ENCODE measurements at places on chromosomes 16 and 17.
A peak's percentile ranks its signal among the peaks of the same experiment; 100 is the strongest.

DNA sequence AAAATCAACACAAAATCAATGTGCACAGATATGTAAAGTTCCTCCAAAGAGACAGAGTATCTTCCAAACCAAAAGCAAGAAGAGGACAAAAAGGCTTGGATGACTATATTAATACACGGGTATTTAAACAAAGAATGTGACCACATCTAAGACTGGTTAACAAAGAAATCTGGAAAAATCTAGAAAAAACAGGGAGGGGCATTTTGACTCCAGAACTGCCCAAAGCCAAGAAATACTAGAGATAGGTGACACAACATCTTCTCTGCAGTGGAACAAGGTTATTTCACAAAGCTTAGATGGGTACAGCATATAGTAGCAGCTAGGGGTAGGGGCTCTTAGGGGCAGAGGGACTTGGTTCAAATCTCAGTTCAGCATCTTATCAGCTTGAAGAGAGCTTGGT, 10.3 kb downstream of the RFFL start:
- DNase-seq: no peak

- DNase-seq: peak; percentile 39
Measured at GRCh38 chr17:39002991-39003715, 36.0 kb upstream of the FBXO47 start.

DNA sequence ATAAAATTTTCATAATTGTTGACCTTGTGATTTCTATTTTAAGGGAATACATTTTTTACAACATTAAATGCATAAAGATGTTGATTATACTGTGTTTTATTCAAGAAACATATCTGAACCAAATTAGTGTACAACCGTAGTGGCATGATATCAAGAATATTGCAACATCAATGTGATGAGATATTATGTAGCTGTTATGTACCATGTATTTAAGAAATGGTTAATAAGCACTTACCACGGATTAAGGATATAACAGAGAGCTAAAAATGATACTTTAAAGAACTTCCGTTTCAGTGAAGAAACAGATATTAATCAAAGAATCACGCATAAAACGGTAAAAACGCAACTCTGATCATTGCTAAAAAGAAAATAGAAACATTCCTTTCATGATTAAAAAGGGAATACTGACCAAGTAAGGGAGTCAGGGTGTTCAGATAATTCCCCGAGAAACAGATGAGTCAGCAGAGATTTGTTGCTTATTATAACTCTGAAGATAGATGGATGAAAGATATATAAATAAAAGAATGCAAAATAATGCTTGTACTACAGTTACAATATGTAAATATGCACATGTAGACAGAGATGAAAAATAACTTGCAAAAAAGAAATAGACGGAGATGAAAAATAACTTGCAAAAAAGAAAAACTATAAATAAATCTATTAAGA, 281.9 kb upstream of the MAF start:
- no peak for DNase-seq

DNA sequence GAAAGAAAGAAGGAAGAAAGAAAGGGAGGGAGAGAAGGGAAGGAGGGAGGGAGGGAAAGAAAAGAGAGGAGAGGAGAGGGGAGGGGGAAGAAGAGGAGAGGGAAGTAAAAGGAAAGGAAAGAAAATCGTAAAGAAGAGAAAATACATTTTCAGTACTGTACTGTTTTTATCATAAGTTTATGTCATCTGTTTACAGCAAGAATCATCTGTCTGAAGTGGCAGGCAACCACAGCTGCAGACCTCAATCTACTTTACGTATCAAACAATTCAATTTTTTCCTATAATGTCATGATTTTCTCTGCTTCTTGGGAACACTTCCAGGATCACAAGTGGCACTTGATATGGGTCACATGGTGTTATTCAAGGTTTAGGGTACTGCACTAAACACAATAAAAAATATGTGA, 58.3 kb downstream of the USP32 start:
- no peak for DNase-seq

DNA sequence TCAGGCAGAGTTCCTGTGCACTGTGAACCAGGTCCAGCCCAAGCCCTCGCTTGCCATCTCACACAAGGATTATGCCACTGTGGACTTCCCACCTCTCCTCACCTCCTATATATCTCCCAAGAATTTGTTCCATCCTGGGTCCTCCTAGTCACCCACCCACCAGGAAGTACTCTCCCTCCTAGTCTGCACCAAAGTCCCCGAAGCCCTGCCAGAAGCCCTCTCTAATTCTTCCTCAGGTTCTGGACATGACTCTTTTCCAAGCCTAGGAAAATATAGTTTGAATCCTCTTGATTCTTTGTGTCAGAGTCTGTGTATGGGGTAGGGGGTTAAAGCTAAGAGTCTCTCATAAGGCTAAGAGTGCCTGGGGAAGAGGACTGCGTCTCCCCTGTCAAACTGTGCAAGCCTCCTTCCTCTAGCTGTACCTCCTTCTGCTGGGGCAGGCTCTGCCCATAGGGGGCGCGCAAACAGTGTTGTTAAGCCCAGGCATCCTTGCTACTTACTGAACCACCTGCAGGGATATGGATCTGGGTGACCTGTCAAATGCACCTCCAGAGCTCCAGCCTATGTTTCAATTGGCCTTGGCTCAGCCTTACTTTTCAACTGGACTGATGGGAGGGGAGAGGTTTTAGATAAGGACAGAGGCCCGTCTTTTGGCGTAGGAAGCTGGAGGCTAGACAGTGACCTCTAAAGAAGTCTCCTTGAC, 16.6 kb upstream of the DLX4 start:
- peak; percentile 69 for DNase-seq

GRCh38 chr17:74738051-74738996, 1.3 kb downstream of the RAB37 start:
- peak; percentile 91 for DNase-seq

DNA sequence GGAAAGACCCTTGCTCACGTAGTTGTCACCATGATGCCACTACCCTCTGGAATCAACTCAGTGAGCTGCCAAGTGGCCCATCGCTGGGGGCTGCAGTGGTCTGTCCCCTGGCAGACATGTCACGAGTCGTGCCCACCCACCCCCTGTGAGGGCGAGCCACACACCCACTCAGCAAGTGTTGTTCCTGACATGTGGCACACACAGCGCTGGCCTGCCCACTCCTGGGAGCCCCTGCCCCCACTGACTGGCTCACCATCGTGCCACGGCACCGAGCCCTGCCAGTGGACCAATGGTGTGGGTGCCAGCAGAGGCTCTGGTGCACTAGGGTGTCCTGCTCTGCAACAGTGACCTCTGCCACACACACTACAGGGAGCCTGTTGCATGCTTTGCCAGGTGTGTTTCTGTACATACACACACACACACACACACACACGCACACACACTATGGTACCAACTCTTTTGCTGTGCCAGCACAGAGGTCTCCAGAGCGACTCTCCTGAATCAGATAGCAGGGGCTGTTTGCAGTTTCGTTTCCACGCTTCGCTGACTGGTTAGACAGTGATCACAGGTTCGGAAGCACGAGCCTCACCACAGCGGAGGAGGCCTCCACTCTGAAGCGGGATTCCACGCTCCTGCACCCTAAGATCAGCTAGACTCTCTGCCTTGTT, 7.7 kb downstream of the RTN4RL1 start:
- DNase-seq: peak; percentile 67

GRCh38 chr17:67477687-67478086, 100.6 kb downstream of the PITPNC1 start:
- DNase-seq: no peak

GRCh38 chr17:17034026-17034425, 8.2 kb upstream of the MPRIP start:
- no peak for DNase-seq

GRCh38 chr16:51374346-51374745, 223.3 kb upstream of the SALL1 start:
- DNase-seq: no peak

- no peak for DNase-seq
Measured at GRCh38 chr17:21124086-21124485, 2.7 kb upstream of the DHRS7B start.

DNA sequence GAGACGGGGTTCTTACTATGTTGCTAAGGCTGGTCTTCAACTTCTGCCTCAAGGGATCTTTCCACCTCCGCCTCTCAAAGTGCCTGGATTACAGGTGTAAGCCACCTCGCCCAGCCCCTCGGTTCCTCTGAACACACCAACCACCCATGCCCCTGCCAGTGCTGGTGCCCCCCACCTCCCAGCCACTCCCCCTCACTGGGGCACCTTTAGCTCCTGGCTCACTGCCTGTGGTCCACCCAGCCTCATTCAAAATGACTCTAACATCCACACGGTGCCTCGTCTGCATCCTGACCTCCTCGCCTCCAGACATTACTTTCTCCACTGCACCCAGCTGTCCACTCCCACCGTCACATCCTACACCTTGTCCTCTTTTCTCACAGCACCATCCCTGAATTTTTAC, 55.3 kb downstream of the ARHGAP27 start:
- DNase-seq: no peak

DNA sequence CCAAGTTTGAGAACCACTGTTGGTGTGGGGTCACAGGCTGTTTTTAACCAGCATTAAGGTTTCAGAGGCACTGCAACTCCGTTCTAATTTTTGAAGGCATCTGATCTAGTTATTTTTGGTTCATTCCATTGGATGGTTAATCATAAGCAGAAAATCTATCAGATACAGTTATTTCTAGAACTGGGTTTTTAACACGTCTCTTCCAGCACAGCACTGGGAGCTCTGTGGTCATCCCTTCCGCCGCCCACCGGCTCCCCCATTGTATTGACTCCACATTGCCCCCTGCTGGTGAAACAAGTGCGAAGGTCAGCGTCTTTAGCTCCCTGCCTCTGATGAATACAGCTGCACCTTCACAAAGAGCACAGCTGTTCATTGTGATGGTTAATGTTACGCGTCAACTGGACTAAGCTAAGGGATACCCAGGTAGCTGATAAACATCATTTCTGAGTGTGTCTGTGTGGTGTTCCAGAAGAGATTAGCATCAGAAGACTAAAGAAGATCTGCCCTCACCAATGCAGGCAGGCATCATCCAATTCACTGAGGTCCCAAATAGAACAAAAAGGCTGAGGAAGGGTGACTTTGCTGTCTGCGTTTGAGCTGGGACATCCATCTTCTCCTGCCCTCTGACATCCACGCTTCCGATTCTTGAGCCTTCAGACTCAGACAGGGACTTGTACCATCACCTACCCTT, 8.5 kb downstream of the CCL18 start:
- DNase-seq: peak; percentile 60

GRCh38 chr16:4053301-4053845, 62.9 kb downstream of the ADCY9 start:
- DNase-seq: peak; percentile 55

GRCh38 chr17:58121925-58122324, 26.3 kb upstream of the OR4D1 start:
- no peak for DNase-seq

DNA sequence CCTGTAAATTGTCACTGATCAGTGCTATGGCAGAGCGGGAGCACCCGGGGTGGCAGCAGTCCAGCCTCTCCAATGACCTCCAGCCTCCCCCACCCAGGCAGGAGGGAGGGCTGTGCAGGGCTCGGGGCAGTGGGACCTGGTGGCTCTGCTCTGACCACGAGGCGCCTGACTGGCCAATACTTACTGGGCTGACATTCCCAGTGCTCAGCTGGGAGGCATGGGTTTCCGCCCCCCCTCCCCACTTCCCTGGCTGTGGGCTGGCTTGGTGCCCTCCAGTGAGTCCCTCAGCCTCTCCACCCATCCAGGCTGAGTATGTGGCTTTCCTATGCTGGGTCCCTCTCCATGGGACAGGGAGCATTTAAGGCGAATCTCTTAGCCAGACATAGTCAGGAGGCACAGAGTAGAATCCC, 2.7 kb downstream of the SOCS3 start:
- no peak for DNase-seq

DNA sequence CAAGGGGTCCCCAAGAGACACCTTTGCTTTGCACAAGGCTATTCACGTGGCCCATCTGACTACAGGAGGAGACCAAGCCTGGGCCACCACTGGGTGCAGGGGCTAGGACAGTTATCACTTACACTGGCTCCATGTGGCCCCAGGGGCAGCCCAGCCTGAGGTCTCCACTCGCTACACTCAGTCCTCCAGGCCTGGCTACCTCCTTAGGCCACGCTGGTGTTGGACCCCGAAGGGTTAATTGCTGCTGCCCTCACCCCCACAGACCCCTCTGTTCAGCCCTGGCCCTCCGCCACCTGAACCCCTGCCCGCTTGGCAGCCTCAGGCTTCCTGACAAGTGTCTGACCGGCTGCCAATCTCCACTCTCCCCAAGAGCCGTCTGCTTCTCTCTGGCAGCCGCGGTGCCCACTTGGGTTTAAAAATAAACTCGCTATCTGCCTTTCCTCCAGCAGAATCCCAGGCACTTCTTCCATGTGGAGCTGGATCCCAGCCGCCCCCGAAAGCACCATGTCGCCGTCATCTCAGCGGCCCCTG, 27.8 kb downstream of the ADAM11 start:
- DNase-seq: no peak

GRCh38 chr17:64009571-64010402, 10.6 kb downstream of the ICAM2 start:
- DNase-seq: peak; percentile 11

DNA sequence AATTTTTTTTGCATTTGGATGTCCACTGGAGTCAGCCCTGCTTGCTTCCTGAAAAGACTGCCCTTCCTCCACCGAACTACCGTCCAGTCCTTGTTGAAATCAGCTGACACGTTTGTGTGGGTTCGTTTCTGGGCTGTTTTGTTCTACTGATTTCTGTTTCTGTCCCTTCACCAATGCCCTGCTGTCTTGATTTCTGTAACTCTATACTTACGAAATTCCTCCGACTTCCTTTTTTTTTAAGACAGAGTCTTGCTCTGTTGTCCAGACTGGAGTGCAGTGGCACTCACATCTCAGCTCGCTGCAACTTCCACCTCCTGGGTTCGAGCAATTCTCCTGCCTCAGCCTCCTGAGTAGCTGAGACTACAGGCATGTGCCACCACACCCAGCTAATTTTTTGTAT, 8.4 kb upstream of the GAA start:
- DNase-seq: no peak

GRCh38 chr17:64783556-64784352, 121.6 kb upstream of the SMURF2 start:
- DNase-seq: peak; percentile 40

- no peak for DNase-seq
Measured at GRCh38 chr17:1190751-1191331, 11.1 kb upstream of the ABR start.

GRCh38 chr17:64180089-64181073, 50.4 kb upstream of the ERN1 start:
- no peak for DNase-seq

DNA sequence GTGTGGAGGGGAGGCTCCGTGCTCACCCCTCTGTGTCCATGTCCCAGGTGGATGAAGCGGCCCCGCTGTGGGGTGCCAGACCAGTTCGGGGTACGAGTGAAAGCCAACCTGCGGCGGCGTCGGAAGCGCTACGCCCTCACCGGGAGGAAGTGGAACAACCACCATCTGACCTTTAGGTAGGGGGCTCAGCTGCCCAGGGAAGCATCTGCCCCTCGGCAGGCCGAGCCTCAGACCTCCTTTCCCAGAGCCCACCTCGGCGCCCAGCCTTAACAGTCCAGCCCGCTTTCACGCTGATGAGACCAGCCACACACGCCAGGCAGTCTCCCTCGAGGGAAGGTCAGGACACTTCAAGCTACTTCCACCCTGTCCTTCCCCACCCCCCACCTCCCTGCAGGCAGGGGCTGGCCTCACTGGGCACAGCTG, 12.7 kb downstream of the MMP15 start:
- DNase-seq: no peak

GRCh38 chr17:8869114-8869815, 1.8 kb upstream of the PIK3R6 start:
- peak; percentile 40 for DNase-seq
